ENCODE measurements at places on chromosomes 7 and 10. TPM values are rescaled to one million over a fixed set of nuclear protein-coding genes. Genes with fewer than 3 reads are reported as not detected.

Gene AMPH
- not detected for total RNA-seq

Gene PDCD11
- 68.8 TPM for total RNA-seq

Gene RASA4B
- 26.0 TPM for total RNA-seq

- no peak for DNase-seq
Measured at GRCh38 chr10:24988831-24989640, 26.9 kb downstream of the ENKUR start.

- no peak for DNase-seq
Measured at GRCh38 chr10:131692176-131692575, 208.6 kb upstream of the PPP2R2D start.
